Naive thymus-derived CD8-positive, alpha-beta T cell (primary cell): ENCODE measurements at places on chromosomes 1 and 21. TPM values are rescaled to one million over a fixed set of nuclear protein-coding genes. Genes with fewer than 3 reads are reported as not detected.

DNA sequence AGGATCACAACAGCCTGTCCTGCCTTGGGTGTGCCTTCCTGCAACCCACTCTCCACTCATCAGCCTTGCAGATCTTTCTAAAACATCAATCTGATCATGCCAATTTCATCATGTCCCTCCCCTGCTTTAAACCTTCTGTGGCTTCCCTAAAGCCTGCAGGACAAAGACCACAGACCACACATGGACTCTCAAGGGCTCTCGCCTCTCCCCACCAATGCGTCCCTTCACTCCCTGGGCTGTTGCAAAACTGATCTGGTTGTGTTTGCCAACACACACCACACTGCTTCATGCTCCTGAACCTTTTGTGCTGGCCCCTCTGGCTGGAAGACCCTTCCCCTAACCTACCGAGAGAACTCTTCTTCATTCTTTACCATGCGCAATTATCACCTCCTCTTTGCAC is 72.4 kb downstream of the ITPKB start:
- H3K27ac ChIP-seq: no peak overlapping the region
- H3K4me1 ChIP-seq: peaks cover 54% of the 10 kb centered on the region
- DNase-seq: no peak
- H3K36me3 ChIP-seq: no peaks in the 10 kb centered on the region

DNA sequence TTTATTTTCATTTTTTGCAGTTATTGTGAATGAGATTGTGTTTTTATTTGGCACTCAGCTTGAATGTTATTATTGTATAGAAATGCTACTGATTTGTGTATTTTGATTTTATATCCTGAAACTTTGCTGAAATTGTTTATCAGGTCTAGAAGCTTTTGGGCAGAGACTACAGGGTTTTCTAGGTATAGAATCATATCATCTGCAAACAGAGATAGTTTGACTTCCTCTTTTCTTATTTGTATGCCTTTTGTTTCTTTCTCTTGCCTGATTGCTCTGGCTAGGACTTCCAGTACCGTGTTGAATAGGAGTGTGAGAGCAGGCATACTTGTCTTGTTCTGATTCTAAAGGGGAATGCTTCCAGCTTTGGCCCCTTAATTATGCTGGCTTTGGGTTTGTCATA is 27.3 kb downstream of the ZNF691 start:
- H3K27ac ChIP-seq: no peak overlapping the region
- H3K4me1 ChIP-seq: peaks cover 3% of the 10 kb centered on the region
- peaks cover 5% of the 10 kb centered on the region for H3K36me3 ChIP-seq
- no peak overlapping the region for H3K4me3 ChIP-seq
- DNase-seq: no peak
- H3K27me3 ChIP-seq: no peaks in the 10 kb centered on the region

LCE2C gene
- polyA plus RNA-seq: not detected

SSU72 gene
- polyA plus RNA-seq: 248 TPM

DNA sequence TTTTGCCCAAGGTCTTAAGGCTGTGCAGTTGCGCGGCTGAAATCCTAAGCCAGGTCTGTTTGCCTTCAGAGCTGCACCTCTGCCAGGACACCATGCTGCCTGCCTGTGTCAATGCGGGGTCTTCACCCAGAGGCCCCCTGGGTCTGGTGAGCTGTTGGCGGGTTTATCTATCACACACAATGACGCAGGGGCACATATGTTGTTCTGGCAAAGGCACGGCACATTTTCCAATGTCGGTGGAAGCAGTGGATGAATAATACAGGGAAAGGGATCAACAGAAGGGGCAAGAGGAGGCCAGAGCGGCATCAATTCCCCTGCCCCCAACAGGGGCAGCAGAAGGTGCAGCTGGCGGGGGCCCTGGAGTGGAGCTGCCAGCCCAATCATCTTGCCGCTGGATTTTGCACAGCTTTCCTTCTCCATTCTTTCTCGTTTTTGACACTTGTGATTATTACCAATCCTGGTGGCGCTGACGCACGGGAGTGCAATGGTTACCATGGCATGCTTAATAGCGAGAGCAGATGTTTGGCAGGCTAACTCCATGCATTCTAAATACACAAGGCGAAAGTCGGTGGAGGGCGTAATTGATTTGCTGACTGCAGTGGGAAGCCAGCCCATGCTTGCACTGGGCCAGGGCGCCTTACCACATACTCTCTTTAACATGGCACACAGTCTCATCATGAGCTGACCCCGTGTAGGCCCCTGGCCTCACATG is 45.8 kb upstream of the CYP2J2 start:
- no peak overlapping the region for H3K27ac ChIP-seq
- no peaks in the 10 kb centered on the region for H3K36me3 ChIP-seq
- H3K4me3 ChIP-seq: no peak overlapping the region
- H3K4me1 ChIP-seq: peaks cover 8% of the 10 kb centered on the region

- H3K36me3 ChIP-seq: no peaks in the 10 kb centered on the region
- H3K4me3 ChIP-seq: no peak overlapping the region
- DNase-seq: no peak
- peaks cover 5% of the 10 kb centered on the region for H3K27me3 ChIP-seq
Measured at GRCh38 chr1:214446772-214447556, 104.4 kb downstream of the PTPN14 start.

GRCh38 chr1:119662034-119662437 is 14.0 kb upstream of the ZNF697 start:
- H3K27ac ChIP-seq: no peak overlapping the region

SDHB gene
- 128 TPM for polyA plus RNA-seq

DNA sequence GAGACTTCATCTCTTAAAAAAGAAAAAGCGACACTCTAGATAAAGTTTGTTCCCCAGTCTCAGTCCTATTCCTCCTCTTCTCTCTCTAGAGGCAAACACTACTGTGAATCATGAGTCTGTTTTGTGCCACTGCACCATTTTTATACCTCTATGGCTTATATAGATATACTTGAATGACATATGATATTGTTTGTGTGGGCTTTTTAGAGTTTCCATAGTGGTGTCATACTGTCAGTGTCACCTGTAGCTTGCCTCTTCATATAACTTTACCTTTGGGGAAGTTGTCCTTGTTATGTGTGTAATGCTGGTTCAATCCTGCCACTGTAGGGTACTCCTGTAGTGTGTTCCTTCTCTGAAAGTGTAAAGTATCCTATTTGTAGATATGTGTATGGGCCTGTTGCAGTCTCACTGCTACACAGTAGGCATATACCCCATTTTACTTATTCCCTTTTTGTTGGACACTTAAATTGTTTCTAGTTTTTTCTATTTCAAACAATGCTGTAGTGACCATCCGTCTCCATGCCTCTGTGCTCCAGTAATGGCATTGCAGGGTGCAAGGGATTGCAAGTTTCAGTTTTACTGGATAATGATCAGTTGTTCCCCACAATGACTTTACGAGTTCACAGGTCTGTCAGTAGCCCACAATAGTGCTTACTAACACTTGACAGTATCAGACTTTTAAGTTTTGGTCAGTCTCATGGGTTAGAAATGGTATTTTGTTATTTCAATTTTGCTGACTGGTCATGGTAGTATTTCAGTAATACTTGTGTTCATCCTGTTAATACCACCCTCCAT is 2.7 kb downstream of the PRMT2 start:
- DNase-seq: no peak
- H3K27me3 ChIP-seq: no peaks in the 10 kb centered on the region
- peak overlapping the region; percentile 98 for H3K27ac ChIP-seq
- peak overlapping the region; percentile 93 for H3K4me3 ChIP-seq

PTPRF gene
- not detected for polyA plus RNA-seq

- no peak for DNase-seq
- H3K27ac ChIP-seq: no peak overlapping the region
- H3K4me1 ChIP-seq: peaks cover 2% of the 10 kb centered on the region
- no peak overlapping the region for H3K4me3 ChIP-seq
Measured at GRCh38 chr1:163410073-163410999, 88.6 kb downstream of the NUF2 start.

DNA sequence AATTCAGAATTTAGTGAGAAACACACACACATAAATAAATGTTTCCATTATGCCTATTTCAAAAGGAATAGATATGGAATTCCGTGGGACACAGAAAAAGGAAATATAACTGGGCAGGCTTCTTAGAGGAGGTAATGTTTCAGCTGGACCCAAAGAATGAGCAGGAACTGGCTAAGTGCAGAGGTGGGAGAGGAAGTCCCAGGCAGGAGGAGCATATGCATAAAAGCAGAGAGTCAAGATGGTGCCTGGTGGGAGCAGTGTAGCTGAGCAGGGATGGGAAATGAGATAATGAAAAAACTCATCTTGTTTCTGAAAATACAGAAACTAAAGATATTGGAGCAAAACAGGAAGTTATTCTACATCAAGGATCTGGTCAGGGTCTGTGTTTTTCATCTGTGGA is 115.2 kb upstream of the MAGI3 start:
- H3K4me3 ChIP-seq: no peak overlapping the region
- no peak overlapping the region for H3K27ac ChIP-seq
- H3K36me3 ChIP-seq: no peaks in the 10 kb centered on the region
- no peaks in the 10 kb centered on the region for H3K4me1 ChIP-seq
- DNase-seq: no peak

GRCh38 chr1:3021801-3022401 is 634 bp downstream of the ACTRT2 start:
- no peak overlapping the region for H3K27ac ChIP-seq
- H3K36me3 ChIP-seq: no peaks in the 10 kb centered on the region
- no peak for DNase-seq
- H3K4me3 ChIP-seq: no peak overlapping the region
- no peaks in the 10 kb centered on the region for H3K4me1 ChIP-seq
